ENCODE measurements at places on chromosomes 1 and 21.

DNA sequence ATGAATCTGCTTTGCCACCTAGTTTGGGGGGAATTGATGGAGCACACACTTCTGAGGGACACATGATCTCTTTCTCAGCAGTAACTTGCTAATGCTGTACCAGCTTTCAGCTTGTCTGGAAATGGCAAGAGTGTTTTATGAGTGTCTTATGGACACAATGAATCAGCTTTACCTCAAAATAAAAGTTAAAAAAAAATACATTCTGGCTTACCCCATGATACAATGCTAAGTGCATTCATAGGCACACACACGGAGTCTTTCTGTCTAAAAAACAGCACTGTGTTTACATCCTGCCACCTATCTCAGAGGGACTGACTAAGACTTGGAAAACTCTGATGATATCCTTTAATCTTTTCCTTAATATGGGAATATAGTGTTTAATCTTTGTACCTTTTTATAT, 455.5 kb upstream of the ADAMTS5 start:
- no peak for DNase-seq

GRCh38 chr1:171397851-171398469, 84.0 kb downstream of the FMO4 start:
- DNase-seq = no peak

DNA sequence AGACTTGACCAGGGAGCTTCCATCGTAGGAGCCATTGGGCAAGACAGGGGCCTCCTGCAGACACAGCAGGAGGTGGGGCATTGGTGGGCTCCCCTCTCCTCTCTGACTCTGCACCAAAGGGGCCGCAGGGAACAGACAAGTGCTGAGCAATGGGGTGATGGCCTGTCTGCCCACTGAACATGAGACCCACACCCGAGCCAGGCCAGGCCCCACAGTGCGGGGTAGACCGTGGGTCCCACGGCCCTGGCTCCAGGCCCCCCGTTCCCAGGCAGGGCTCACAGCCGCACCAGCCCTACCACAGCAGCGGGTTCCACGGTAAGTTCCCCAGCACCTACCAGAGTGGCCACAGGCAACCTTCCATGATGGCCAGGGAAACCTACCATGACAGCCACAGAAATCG, 45.9 kb downstream of the CHD5 start:
- no peak for DNase-seq

DNA sequence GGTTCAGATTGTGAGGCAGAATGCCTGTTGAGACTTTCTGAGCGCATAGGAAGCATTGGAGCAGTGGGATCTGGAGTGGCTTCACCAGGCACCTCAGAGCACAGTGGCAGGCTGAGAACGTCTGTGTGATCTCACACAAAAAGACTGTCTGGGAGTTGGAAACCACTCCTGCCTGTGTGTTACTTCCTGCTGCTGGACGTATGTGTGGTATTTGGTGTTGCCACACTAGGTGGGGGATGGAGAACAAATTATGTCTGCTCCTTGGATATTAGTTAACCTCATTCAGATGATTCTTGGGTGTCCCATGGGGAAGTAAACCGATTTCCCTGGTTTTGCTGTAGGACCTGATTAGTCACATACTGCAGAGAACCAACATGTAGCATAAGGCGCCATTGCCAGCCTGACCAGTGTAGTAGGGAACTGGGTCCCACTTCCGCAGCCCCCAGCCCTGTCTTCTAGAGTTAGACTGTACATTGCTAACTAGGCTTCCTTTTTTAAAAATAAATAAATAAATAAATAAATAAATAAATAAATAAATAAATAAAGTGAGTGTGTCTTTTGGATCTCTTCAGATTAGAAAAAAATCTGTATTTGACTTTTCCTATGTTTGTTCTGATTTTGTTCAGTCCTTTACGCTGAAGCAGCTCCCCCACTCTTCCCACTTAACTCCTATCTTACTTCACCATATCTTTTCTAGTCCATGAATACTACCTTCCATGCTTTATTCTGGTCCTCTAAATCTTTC, 26.9 kb downstream of the UCK2 start:
- no peak for DNase-seq

- DNase-seq = no peak
Observed at GRCh38 chr1:185674201-185674600, 60.0 kb upstream of the HMCN1 start.

- peak; percentile 72 for DNase-seq
Observed at GRCh38 chr21:45078877-45079281, 4.5 kb downstream of the ADARB1 start.

- no peak for DNase-seq
Observed at GRCh38 chr21:16037421-16037955, 307.7 kb downstream of the USP25 start.

DNA sequence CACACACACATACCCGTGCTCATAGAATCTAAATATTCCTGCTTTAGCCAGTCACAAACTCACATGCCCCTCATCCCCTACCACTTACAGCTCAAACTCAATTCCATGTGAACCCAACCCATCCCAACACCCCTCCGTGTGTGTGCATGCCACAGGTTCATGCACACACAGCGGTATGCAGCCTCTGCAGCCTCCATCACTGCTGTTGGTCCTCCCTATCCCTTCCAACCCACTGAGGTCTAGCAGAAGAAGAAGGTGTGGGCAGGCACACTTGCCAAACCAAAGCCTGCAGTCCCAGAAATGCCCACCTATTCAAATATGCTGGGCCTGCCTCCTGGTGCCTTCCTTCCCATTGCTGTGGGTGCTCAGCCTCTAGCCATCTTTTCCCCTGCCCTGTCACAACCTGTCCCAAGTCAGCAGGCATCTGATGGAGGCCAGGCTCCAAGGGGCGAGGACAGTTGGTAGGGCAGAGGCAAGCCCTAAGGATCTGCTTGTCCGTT, 26.2 kb downstream of the SLC2A1 start:
- no peak for DNase-seq

DNA sequence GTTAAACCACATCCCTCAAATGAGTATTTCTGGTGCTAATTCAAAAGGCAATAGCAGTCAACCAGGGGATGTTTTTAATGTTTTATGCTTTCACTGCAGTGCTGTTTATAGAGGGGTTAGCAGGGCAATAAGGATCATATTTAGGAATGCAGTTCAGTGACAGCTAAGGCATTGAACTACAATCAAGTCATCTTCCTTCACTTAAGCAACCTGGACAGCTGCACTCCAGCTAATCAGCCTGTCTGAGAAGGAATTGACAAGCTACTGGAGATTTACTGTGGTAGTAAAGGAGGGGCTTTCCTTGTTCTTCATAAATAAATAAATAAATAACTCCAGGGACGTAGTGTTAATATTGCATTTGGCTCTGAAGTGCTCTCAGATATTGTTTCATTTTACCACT, 93.9 kb downstream of the DAB1 start:
- no peak for DNase-seq

DNA sequence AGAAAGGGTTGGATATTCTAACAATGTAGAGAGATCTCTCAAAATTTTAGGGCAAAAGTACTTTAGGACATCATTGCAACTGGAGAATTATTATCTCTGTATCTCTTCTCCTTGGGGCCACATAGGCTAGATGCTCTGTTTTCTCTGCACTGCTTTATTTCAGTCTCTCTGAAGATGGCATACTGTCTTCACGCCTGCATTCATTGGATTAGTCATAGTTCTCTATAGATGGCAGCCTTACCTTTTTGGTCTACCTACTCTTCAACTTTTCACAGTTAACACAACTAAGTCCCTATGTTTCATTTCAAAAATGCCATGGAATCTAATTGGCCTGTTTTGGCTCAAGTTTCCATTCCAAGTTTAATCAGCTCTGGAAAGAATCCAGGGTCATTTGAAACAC, 1623.3 kb upstream of the B3GALT2 start:
- DNase-seq = no peak

DNA sequence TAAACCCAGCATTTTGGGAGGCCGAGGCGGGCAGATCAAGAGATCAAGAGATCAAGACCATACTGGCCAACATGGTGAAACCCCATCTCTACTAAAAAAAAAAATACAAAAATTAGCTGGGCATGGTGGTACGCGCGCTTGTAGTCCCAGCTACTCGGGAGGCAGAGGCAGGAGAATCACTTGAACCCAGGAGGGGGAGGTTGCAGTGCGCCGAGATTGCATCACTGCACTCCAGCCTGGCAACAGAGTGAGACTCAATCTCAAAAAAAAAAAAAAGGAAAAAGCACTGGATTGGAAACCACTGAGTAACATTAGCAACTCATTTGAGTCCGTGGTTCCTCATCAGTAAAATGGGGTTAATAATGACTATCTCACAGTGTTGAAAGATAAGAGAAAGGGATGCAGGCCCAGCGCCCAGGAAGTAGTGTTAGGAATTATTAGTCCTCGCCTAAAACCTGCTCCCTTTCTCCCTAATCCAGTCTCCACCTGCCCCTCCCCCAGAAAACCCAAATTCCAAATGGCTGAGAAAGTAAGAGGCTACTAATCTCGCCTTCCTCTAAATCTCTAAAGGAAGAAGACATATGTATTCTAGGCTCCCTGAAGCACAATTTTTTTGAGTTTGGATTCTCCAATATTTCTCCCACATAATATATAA, 49.5 kb downstream of the RHBG start:
- DNase-seq = no peak

GRCh38 chr21:26840912-26841311, 4.3 kb downstream of the ADAMTS1 start:
- DNase-seq = no peak

DNA sequence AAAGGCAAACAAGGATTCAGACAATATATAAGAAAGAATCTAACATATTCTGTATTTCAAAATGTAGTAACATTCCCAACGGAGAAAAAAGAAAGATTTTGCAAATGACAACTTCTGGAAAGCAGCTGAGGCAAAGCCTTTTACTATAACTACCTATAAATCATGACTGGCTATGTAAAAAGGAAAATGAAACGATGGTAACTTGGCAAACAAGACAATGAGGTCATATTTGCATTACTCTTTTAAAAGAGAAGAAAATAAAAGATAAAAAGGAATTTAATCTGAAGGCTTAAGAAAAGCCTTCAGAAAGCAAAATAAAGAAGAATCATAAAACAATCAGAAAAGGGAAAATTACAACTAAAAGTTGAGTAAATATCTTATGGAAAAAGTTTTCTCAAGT, 25.1 kb upstream of the ASPM start:
- DNase-seq = no peak

DNA sequence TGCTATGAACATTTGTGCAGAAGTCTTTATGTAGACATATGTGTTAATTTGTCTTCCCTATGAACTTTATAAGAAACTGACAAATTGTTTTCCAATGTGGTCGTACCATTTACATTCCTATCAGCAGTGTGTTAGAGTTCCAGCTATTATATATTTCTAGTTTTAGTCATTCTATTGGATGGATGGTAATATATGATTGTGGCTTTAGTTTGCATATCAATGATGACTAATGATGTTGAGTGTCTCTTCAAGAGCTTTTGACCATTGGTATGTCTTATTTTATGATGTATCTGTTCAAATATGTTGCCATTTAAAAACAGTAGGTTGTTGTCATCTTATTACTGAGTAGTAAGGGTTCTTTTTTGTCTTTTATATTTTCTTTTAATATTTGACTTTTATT, 16.2 kb upstream of the ZNF326 start:
- no peak for DNase-seq

DNA sequence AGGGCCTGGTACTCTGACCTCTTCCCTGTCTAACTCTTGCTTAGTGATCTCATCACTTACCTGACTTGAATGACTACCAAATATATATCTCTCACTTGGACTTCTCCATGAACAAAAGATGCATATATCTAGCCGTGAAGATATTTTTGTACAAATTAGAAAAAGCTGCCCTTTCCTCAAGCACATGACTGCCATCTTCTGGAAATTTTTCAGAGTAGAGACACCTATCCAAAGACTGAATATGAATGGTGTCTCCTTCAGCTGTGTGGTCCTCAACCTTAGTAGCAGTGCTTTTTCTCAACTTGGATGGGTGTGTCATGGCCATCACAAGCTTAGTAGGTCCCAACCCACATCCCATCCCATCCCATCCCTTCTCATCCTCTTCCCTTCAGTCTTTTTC, 142.3 kb downstream of the DNM3 start:
- DNase-seq = no peak

GRCh38 chr21:36567216-36567885, 87.4 kb upstream of the CLDN14 start:
- DNase-seq = no peak

GRCh38 chr1:36135330-36135667, 10.3 kb upstream of the COL8A2 start:
- no peak for DNase-seq

GRCh38 chr1:50023292-50024159, at the start of gene AGBL4:
AGBL4 (minus strand) TSS chr1:50023954.
- no peak for DNase-seq

GRCh38 chr1:202086579-202087350, 36.0 kb upstream of the GPR37L1 start:
- no peak for DNase-seq

GRCh38 chr1:160360227-160360695, 6.6 kb upstream of the NHLH1 start:
- DNase-seq = no peak

DNA sequence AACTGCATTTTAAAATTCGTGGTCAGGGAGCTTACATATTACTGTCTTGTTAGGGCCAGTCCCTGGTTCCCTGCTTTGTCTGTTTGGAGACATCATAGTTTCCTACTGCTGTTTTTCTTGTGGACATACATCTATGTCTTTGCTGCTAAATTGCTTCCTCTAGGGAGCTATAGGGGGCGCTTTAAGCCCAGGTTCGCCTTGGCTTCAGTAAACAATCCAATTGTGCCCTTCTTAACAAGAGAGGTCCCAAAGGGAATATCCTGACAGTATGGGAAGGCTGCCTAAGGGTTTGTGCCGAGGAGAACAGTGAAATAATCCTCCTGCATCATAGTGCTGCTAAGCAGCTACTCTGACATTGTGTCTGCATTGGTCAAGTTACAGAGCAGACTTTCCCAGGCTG, 112.5 kb downstream of the USH2A start:
- no peak for DNase-seq

DNA sequence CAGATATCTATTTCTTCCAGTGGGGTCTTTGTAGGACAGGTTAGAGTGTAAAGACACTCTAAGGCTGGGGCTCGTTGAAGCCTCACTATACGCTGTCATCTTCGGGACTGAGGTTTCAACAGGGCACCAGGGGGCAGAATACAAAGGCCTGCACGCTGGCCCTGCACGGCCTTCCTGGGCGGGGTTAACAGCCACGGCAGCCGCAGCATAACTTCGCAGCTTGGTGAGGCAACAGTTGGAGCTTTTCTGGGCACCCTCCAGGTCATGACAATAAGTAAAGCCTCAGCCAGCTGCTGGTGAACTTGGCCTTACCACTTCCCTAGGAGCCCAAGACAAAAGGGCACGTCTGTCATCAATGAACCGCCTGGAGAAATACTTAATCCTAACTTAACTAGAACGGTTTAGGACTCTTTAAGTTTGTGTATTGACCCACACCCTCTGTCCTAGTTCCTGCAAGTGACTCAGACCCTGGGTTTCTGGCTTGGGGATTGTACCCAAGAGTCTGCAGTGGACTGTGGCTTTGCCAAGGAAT, 2.3 kb upstream of the RUNX1 start:
- DNase-seq = peak; percentile 79

Measured in stimulated activated CD4-positive, alpha-beta T cell treated with anti-CD3 and anti-CD28 coated beads, Interleukin-12 subunit alpha, Interleukin-12 subunit beta, amount 100 ng/mL, for 48 hours (primary cell).